ENCODE measurements at places on chromosomes 7 and 10.

DNA sequence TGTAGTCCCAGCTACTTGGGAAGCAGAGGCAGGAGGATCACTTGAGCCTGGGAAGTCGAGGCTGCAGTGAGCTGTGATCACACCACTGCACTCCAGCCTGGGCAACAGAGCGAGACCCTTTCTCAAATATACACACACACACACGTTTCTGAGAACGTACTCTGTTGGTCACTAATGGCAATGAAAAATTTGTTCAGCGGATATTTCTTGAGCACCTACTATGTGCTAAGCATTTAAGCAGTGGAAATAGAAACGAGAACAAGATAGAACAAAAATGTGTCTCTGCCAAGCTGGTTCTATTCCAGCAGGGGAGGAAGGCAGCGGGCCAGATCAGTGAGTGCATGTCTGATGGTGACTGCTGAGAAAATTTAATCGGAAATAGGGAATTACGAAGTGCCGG is 8.7 kb downstream of the ARPC1B start:
- DNase-seq, result no peak

GRCh38 chr10:119829429-119829828 is 43.2 kb downstream of the MCMBP start:
- DNase-seq, result no peak

DNA sequence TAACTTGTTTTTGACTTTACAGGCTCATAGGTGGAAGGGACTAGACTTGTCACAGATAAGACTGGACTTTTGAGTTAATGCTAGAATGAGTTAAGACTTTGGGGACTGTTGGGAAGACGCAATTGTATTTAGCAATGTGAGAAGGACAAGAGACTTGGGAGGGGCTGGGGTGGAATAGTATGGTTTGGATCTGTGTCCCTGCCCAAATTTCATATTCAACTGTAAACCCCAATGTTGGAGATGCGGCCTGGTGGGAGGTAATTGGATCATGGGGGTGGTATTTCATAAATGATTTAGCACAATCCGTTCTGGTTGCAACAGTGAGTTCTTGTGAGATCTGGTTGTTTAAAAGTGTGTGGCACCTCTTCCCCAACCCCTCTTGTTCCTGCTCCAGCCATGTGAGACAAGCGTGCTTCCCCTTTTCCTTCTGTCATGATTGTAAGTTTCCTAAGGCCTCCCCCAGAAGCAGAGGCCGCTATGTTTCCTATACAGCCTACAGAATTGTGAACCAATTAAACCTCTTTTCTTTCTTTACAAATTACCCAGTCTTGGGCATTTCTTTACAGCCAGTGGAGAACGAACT is 22.6 kb downstream of the RNF216 start:
- no peak for DNase-seq

- DNase-seq, result no peak
Observed at GRCh38 chr7:20795361-20795760, 8.7 kb upstream of the SP8 start.

- DNase-seq, result no peak
Observed at GRCh38 chr10:96772196-96772595, 51.9 kb upstream of the PIK3AP1 start.

GRCh38 chr10:65952086-65952485 is 973.8 kb upstream of the LRRTM3 start:
- DNase-seq, result no peak

- no peak for DNase-seq
Observed at GRCh38 chr7:25389489-25390106, 161.3 kb upstream of the NPVF start.

- no peak for DNase-seq
Observed at GRCh38 chr10:132982301-132982989, 40.1 kb upstream of the CFAP46 start.

DNA sequence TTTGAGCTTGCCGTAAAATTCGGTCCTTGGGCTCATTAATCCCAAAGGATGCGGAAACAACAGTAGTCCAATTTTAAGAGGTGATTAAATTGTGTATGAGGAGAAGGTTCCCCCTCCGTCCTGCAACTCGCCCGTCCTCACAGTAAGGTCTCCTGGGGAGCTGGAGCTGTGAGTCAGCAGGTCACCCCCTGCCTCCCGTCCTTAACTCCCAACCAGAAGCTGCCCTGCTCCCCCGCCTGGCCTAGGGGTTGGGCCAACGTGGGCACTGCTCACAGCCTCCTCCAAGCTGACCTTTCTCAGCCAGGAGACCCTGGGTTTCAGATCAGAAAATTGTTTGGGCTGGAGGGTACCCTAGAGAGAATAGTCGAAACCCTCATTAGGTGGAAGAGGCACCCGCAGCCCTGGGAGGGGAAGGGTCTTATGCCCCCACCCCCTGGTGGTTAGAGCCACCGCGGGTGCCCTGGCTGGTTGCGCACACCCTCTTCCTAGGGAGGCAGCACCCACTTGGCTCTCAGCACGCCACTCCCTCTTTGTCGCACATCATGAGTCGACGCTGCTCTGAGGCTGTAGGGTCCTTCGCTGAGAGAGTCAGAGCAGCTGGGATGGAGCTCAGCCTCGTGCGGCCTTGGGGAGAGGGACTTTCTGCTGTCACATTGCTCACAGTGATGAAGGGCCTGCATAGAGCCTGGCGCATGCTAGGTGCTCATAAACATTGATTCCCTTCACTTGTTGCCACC is 131.2 kb downstream of the TACC2 start:
- no peak for DNase-seq

DNA sequence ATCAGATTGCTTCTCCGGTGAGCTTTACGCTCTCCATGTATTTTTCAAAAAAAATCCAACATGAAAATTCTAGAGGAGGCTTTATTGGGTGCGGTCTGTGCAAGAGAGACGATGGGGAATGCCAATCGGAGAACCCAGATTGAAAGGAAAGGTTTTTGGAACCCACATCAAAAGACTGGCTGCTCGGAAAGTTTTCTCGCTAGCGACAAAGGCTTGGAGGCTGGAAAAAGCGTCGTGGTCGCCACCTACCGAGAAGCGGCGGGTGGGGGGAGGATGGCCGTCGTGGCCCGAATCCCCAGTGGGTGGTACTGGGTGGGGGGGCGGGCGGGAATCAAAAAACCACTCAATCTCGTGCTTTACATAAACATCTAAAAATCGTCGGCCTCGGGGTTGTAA is 1.1 kb upstream of the GTF2I start:
- DNase-seq, result peak; percentile 47

DNA sequence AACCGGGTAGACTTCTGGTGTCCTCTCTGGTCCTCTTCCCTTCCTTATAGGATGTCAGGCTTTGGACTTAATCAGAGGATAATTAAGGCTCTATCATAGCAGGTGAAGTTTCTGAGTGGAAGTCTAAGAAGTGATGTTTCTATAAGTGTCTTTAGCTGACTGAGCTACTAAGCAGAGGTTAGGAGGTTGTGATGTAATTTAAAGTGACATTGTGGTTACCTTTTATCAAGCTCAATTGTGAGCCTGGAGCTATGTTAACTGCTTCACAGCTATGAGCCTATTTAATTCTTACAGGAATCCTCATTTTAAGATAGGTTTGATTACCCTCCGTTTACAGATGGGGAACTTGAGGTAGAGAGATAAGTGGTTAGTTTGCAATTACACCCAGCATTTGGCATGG is 365.1 kb downstream of the AUTS2 start:
- DNase-seq, result no peak

DNA sequence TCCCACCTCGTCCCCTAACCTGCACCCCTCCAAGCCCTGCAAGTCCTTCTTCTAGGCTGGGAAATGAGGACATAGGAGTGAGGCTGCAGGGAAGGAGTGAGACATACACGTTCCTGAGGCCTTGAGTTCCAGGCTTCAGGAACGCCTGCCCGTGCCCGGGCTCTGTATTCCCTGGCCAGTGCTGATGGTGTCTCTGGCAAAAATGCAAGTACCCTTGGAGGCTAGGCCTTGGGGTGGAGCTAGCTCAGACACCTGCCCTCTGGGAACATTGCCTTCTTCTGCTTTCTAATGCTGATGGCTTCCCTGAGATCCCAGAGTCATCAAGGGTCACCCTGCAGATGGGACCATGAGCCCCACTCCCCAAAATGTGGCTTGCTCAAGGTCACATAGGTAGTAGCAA is 76.0 kb downstream of the GRK5 start:
- DNase-seq, result no peak

GRCh38 chr7:7895754-7896153 is 72.8 kb upstream of the GLCCI1 start:
- no peak for DNase-seq

GRCh38 chr7:75727881-75728593 is 10.7 kb downstream of the HIP1 start:
- DNase-seq, result no peak

DNA sequence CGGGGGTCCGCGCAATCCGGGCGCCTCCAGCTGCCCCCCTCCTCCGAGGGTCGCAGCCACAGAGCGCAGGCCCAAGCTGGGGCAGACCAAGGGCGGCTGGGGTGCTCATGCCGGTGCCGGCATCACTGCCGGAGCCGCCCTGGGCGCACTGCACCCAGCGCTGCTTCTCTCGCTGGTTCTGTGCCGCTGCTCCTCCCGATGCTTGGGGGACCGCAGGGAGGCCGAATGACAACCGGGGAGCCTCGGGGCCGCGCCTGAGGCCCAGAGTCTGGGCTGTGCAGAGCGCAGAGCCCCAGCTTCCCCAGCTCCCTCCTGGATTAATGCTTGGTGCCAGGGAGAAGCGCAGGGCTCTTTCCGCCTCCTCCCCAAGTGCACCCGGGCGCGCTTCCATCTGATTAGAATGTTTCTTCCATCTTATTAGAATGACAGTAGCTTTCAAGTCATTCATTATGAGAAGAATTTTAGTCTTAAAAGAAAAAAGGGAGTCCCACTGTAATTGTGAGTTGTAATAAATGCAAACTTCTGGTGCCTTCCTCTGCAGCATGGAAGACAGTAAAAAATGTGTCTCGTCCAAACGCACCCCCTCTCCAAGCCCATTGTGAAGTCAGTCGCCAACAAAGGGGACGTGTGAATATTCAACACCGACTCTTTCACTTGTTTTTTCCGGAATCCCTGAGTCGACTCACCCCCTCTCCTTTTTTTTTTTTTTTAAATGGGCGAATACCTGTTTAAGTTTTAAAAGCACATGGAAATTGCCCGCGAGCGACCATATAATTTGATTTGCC is 19.5 kb upstream of the PTF1A start:
- no peak for DNase-seq

DNA sequence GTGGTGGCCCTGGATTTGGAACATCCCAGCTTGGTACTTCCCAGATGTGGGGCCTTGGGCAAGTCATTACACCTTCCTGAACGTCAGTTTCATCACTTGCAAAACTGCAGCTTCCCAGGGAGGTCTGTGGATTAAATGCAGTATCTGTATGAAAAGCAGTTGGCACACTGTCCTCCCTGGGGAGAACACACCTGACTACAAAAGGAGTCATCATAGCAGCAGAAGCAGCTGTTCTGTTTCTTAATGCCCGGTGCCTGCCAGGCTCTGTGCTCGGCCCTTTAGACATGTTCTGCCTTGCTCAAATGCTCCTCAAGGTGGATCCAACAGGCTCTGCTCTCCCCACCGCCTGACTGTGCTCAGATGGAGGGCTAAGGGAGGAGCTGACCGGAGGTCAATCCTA is 31.0 kb downstream of the CDCA7L start:
- no peak for DNase-seq

DNA sequence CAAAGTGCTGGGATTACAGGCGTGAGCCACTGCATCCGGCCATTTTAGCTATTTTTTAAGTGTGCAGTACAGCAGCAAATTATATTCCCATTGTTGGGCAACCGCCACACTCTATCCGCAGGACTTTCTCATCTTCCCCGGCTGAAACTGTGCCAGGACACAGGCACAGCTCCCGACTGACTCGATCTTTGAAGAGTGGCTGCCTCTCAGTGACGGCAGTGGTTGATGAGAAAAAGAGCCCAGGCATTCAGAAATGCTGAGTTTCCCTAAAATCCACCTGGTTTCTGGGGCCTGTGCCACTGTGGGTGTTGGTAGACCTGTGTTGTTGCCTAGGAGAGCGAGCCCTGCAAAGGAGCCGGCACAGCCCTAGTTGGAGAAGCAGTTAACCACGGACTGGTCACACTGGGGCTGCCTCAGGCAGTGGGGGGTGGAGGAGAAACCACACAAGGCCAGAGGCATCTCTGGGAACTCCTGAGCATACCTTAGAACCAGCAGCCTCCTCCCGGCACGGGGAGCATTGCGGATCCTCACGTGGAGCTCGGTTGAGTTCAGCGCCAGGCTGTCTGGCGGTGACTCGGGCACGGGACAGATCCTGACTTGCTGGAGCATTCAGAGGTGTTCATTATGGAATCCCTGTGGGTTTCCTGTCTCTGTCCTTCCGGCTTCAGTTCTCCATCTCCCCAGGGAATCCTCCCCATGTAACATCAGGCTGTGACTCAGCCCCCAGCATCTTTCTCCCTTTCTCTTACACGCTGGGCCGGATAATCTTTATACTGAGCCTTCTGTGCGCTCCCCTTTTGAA is 16.2 kb downstream of the PFKFB3 start:
- DNase-seq, result no peak

DNA sequence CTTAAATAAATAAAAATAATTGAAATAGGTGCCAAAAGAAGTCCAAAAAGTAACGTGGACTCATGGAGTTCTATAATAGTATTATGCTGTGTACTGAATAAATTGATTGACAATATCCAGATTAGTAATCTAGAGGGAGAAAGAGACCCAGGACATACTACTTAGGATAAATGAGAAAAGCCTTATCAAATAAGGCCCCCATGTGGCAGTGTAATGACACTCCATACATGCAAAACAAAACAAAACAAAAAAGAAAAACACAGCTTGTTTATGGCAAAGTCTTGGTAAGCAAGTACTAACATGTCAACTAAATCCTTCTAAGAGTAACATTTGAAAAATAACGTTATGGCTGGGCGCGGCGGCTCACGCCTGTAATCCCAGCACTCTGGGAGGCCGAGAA is 3.6 kb upstream of the RUNDC3B start:
- no peak for DNase-seq

GRCh38 chr10:127300868-127301321 is 104.5 kb upstream of the INSYN2A start:
- DNase-seq, result no peak

DNA sequence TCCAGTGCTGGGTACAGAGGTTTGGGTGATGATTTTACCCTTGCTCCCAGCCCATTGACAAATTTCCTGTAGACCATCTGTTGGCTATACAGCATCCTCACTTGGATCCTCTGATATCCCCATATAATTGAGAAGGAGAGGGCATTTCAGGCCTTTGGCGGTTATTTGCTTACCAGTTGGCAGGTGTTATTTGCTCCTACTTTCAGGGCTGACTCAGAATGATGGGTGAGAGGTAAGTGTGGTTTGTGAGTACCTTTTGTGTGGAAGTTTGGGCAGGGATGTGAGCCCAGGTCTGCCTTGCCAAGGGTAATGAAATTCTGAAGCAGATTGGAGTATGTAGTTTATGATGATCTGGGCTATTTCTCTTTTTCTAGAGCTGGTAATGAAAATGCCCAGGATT is 93.6 kb downstream of the LRMDA start:
- DNase-seq, result no peak

DNA sequence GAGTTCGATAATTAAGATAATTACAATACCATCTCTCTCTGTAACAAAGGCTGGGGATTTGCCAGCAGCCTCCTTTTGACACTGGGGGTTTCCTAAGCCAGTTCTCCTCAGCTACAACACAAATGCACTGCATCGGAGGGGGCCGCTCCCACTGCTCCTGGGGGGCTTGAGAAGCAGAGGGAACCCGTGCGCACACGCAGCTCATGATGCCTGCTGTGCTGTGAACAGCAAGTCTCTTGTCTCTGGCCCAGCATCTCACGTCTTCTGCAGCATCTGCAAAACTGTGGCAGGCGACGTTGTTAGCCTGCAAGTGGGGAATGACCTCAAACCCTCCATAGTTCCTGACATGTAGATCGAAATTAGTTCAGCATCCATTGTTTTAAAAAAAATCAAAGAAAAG is 5.5 kb downstream of the VIPR2 start:
- no peak for DNase-seq

- no peak for DNase-seq
Observed at GRCh38 chr10:129101232-129101980, 365.6 kb upstream of the MGMT start.

GRCh38 chr7:135976312-135977006 is 700 bp downstream of the MTPN start:
- DNase-seq, result peak; percentile 11

Data from activated T-helper 1 cell treated with anti-CD3 and anti-CD28 coated beads, Interleukin-12 subunit alpha, Interleukin-12 subunit beta, Interleukin-2, Interleukin-4 antibody, amounts not matched to agents 30 ng/mL and 10 ng/mL and 1 ng/mL, durations not matched to agents 14 hours and 24 hours and 36 hours (primary cell).